ENCODE measurements at places on chromosomes 3 and 15. TPM values are rescaled to one million over a fixed set of nuclear protein-coding genes. Genes with fewer than 3 reads are reported as not detected.
A peak's percentile ranks its signal among the peaks of the same experiment; 100 is the strongest.

DNA sequence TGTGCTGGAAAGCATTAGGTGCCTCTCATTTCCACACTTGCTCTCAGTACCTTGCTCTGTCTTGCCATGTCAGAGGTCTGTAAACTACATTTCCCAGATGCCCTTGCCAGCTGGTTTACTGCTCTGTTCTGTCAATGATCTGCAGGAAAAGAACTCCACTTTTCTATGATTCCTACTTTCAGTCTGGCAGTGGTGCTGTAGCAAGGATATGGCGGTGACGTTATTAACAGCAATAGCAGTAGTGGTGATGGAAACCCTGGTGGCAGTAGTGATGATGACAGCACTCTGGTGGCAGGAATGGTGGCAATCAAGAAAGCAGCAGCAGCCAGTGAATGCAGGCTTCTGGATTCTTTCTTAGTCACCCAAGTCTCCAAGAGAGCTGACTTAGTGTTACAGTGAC lies 665.2 kb downstream of the DIPK2A start:
- no peak for DNase-seq

The DNAH12 gene
- polyA plus RNA-seq, result not detected

GRCh38 chr15:33756961-33757360 lies 211.3 kb upstream of the CHRM5 start:
- DNase-seq, result no peak

The CFAP20DC gene
- 0.03 TPM for polyA plus RNA-seq

GRCh38 chr3:64650096-64650622 lies 37.6 kb downstream of the ADAMTS9 start:
- DNase-seq, result no peak

GRCh38 chr3:13494463-13495350 lies 14.6 kb downstream of the HDAC11 start:
- peak; percentile 62 for DNase-seq

The PARL gene
- 61.4 TPM for polyA plus RNA-seq

DNA sequence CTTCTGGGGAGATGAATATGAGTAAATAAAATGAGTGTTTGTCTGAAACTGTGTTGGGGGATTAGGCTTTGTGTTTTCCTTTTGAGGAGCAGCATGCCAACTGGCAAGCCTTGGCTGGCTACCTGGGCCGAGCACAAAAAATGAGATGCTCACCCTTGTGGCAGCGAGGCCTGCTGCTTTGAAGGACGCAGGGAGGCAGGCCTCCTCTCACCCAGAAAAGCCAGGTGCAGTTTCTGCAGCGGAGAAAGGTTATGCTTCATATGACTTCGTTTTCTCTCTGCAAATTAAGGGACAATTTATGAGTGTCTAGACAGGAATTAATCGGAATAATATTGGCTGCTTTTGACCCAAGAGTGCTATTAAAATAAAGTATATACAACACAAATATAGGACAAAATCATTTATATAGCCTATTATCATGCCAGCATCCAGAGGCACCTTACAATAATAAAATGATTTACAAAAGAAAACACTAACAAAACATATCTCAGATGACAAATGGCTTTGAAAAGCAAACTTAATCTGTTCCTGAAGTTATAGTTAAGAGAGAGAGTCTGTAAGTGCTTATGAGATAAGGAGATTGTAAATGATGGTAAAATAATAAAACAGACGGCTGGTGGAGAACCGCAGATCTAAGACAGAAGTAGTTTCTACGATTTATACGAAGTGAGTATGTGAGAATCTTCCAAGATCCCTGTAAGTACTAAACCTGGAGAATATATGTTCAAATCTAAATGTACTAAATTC lies 682.8 kb upstream of the NR2F2 start:
- no peak for DNase-seq

The PLIN1 gene
- polyA plus RNA-seq, result 2.3 TPM

DNA sequence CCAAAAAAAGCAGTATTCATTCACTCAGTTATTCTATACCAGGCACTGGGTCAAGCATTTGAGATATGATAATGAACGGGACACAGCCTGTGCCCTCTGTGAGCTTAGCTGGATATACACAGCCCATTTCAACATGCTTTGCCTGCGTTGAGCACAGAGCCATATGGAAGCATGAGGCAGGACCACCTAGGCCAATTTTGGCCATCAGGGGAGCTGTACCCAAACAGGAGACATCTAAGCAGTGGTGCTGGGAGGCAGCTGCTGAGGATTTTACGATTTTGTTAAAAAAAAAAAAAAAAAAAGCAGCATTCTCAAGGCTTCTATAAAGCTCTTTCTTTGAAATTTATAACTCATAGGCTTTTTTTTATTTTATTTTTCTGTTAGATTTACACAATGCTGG lies 87.2 kb upstream of the SLC2A2 start:
- no peak for DNase-seq

DNA sequence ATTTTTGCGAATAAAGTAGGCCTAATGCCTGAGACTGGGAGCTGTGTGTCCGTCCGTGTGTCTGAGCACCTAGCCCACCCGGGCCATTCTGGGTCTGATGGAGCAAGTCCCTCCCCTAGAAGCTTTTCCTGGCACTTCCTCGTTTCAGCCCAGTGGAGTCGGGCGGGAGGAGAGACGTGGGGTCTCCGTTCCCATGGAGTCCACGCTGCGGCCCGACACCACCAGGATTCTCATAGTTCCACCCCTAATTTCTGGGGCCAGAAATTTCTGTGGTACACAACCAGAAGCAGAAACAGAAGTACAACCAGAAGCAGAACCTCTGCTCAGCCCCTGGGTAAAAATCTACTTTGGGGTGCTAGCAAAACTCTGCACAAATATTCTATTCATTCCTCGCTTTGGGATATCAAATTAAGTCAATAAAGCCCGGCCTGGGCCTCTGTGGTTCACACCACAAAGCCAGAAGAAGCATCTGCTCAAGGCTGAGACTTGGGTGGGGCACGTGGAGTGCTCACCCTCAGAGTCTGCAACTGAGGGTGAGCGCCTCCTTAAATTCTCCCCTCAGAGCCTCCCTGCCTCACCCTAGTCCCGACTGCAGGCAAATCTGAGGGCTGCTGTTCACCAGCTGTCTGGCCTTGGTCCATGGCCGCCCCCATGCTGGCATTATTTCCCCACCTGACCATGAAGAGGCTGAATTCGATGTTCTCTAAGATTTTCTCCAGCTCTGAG lies 1.6 kb upstream of the MEGF11 start:
- DNase-seq, result no peak

DNA sequence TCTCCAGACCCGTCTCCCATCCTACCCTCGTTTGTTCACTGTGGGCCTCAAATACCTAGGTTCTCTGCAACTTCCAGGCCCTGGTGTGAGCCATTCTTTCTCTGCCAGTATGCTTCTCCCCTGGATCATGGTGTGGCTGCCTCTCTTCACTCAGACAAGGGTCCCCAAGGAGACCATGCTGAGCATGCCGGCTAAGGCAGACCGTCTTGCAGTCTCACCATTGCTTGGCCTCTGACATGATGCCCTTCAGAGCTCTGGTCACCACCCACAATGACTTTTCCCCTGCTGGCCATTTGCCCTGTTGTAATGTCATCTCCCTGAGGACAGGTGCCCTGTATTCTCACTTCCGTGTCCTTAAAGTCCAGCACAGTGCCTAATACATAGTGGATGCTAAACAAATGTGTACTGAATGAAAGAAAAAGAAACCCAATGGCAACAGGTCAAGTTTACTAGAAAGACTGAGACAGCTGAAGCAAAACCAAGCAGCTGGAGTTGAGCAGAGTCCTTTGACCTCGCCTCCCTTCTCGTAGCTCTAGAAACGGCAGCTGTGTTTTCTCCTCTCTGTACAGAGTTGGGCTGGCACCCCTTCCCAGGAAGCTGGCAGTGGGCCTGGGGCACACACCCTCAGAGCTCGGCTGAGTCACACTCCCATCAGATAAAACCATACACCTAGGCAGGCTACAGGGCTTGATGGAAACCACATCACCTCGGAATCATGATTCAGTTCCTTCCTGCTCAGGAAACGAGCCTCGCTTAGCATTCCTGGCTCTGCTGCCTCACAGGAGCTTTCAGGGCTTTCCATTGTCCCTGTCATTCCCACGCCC lies 8.6 kb downstream of the TLR9 start:
- DNase-seq, result peak; percentile 90

The UBA7 gene
- polyA plus RNA-seq, result 4.2 TPM

GRCh38 chr3:190785047-190785446 lies 77.4 kb downstream of the GMNC start:
- no peak for DNase-seq

The SUMF1 gene
- polyA plus RNA-seq, result 3.0 TPM

The EPHB1 gene
- polyA plus RNA-seq, result 0.85 TPM

GRCh38 chr15:92541291-92542200 lies 114.0 kb downstream of the FAM174B start:
- DNase-seq, result no peak

DNA sequence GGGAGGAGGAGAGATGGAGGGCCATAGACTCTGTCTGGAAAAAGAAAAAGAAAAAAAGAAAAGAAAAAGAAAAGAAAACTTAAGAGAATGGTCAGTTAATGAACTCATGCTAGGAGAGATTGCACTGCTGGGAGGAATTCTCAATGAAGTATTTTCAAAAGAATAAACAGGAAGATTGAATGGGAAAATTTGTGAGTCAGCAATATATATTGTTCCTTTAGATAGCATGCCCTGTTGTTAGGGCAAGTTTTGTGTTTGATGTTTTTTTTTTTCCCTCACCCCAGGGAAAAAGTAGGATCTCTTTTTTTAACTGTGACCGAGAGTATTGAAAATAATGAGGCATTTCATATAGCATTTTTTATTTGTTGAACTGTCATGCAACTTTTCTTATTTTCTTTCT lies 7.8 kb upstream of the NR1D2 start:
- DNase-seq, result no peak

The CACNA1D gene
- polyA plus RNA-seq, result 0.05 TPM

- DNase-seq, result no peak
Measured at GRCh38 chr15:64891561-64891960, 20.1 kb upstream of the ANKDD1A start.

DNA sequence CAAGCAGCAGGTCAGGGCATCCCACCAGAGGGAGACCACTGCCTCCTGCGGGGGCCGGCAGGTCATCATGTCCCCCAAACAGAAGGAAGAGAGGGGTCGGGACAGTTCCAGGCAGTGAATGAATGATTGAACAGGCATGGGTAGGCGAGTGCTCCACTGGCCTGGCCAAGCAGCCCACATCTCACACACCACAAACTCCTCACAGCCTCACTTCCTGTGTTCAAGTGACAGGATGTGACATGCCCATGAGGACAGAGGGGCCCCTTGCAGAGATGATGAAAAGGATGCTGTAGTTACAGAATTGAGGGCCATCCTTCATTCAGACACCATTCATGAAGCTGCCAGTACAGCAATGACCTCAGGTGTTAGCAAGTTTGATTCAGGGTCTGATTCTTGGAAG lies 3.7 kb downstream of the IQSEC1 start:
- DNase-seq, result no peak

- DNase-seq, result no peak
Measured at GRCh38 chr15:100330221-100330620, 11.6 kb downstream of the ADAMTS17 start.

DNA sequence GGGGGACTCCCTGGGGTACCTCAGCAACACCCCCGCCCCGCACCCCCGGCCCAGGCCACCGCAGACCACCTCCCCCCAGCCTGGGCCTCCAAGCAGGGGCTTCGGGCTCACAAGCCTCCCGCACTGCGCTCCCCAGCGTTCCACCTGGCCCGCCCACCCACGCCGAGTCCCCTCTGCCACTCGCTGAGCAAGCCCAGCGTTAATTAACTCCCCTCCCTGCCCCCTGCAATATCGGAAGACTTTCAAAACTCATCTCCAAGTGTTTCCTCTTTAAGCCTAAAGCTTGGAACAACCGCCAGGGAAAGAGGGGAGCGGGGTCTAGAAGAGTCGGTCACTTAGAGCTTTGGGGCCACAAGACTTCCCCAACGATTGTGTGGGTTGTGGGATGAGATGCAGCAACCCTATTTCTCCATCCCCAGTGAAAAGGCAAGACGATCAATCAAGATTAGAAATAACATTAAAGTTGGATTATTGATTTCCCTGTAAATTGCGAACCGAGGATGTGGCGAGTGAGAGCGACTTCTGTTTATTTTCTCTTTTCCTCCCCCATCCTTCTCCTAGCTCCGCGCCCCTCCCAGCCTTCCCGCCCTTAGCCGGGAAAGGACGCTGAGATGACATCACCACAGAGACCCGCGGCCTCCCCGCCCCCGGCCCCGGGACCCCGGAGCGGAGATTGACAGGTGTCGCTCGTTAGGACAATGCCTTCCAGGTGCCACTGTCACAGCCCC lies 30.2 kb downstream of the NR2F2 start:
- DNase-seq, result no peak

- peak; percentile 44 for DNase-seq
Measured at GRCh38 chr3:170502297-170502696, 83.6 kb downstream of the SLC7A14 start.

DNA sequence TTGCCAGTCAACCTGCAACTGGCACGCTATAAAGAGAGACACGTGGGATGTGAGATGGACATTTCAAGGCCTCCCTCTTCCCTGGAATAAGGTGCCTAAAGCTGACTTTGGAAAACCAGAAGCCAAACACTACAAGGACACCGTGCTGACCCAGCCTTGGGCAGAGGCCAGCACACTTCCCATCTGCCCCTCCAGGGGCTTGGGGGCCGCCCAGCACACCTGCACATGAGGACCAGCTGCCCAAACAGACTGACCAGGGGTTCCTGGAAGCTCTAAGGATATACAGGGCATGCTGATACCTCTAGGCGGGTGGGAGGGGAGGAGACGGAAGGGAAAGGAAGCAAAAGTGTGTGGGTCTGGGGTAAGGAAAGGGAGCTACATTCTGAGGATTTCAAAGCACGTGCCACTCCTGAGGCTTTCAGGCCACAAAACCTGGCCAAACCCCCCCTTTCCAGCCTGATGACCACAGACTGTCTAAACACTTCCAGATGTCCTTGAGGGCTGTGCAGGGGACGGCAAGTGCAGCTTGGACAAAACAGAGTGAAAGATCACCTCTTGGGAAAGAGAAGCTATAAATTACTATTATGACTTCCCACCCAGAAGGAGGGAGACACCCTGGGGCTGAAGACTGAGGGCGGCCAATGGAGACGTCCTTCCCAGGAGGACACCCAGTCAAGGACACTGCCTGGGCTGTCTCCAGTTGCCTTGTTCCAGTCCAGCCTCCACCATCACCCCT lies 57.9 kb downstream of the ADCY5 start:
- peak; percentile 25 for DNase-seq

All from psoas muscle (tissue), 8 donors.